ENCODE measurements at places on chromosomes 1 and 21.

DNA sequence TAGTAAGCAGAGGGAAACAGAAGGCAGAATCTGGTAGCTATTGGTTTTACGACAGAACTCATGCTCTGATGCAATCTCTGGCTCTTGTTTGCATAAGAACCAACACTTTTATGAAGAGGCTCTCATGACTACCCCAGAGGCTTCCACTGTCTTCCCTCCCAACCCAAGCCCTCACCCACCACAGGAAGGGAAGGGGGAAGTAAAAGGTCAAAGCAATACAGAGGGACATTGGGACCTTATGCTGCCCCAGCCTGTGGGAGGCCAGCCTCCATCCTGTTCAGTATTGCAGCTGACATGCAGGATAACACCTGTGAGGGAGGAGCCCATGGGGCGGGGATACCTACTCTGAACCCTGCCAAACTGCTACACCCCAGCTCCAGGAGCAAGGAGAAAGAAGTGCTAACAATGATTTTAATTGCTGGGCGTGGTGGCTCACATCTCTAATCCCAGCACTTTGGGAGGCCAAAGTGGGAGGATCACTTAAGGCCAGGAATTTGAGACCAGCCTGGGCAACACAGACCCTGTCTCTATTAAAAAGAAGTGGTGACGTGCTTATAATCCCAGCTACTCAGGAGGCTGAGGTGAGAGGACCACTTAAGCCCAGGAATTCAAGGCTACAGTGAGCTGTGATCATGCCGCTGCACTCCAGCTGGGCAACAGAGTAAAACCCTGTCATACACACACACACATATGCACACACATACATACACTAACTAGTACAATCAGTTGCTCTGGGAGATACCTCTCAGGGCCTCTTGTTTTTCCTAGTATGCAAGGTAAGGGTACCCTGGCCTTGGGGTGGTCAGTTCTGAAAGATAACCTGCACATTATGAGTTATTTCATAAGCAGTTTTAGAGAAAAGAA, 9.5 kb downstream of the MR1 start:
- no peak for DNase-seq

DNA sequence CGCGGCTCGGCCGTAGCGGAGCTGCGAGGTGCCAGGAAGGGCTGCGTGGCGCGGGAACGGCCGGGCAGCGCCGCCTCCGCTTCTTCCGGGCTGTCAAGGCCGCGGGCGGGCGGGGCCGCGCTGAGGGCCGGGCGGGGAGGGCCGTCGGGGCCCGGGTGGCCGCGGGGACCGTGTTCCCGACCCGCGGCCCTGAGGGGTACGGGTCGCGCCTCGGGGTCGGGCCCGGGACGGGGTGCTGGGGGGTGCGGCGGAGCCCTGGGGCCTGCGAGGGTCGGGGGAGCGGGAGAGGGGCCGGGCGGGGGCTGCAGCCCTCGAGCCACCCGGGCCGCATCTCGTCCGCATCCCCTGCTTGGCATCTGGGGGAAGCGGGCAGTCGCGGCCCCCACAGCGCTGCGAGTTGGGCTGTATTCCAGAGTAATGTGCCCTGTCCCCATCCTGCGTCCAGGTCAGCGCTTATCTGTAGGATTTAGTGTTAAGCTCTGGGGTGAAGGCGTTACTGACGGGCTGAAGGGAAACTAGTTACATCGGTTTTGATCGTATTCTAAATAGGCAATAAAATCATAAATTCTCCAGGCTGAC, 379 bp downstream of the RER1 start:
- no peak for DNase-seq

GRCh38 chr1:13749543-13750341, 49.8 kb downstream of the PRDM2 start:
- DNase-seq: no peak

GRCh38 chr1:31976401-31976800, 37.3 kb upstream of the KHDRBS1 start:
- DNase-seq: no peak

DNA sequence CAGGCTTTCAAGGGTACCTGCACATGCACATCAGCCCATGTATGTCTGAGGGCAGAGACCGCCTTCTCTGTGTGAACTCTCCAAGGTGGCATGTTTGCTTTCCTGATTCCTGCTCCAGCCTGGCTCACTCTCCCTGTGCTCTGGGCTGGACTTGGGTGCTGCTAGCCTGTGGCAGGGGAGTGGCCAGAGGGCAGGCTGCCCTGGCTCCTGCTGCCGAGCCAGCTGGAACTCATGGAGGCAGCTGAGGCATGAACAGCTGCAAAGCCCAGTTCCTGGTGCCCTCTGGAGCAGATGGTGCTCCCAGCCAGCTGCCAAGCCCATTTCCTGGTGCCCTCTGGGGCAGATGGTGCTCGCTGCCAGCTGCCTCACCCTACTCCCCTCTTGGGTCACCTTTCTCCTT, 7.6 kb downstream of the UBL4B start:
- no peak for DNase-seq

DNA sequence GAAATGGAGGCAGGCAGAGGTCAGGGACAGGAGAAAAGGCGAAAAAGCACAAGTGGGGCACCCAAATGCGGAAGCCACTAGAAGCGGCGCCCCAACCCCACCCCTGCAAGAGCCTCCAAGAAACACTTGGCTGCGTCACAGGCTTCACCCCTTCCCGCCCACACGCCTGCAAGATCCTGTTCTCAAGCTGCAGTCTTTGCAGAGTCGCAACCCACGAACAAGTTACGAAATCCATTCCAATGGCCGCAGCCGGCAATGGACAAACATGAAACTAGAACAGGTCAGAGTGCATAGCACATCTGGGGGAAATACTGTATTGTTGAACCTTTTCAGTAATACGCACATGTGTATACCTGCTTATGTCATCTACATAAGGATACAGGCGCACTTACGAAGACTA, 103.6 kb downstream of the PSMG1 start:
- no peak for DNase-seq

- DNase-seq: no peak
Observed at GRCh38 chr1:234551032-234551378, 59.0 kb downstream of the IRF2BP2 start.

- DNase-seq: no peak
Observed at GRCh38 chr1:205936846-205937586, 6.2 kb downstream of the SLC26A9 start.

GRCh38 chr1:225437710-225438437, 10.0 kb upstream of the LBR start:
- no peak for DNase-seq

- DNase-seq: no peak
Observed at GRCh38 chr1:193058529-193059281, 455 bp downstream of the UCHL5 start.

DNA sequence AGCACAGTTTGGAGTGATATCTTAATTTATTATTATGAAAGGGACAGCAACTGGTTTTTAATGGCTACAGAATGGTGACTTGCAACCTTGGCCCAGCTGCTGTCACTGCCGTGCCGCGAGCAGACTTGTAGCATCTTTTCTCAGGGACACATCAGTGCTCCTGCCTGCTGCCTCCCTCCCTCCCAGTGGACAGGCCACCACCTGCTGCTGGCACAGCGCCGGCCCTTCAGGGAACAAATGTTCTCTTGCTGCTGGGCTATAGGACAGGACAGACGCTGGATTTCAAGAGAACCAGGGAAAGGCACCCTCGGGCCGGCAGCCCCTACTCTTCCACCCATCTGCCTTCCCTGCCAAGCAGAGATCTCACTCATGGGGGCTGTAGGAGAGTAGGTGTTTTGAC, 413.8 kb upstream of the NFIA start:
- DNase-seq: no peak

GRCh38 chr1:57492586-57493226, 68.8 kb upstream of the DAB1 start:
- DNase-seq: no peak

GRCh38 chr1:215064327-215064726, 18.2 kb upstream of the KCNK2 start:
- DNase-seq: no peak

Measured in NCI-H2081 treated with DMSO at 0.1 percent for 48 hours (cell line).